Activated naive CD4-positive, alpha-beta T cell (primary cell): ENCODE measurements at places on chromosomes 2 and 18.

GRCh38 chr2:212237350-212238095, 301.1 kb downstream of the ERBB4 start:
- DNase-seq: no peak

DNA sequence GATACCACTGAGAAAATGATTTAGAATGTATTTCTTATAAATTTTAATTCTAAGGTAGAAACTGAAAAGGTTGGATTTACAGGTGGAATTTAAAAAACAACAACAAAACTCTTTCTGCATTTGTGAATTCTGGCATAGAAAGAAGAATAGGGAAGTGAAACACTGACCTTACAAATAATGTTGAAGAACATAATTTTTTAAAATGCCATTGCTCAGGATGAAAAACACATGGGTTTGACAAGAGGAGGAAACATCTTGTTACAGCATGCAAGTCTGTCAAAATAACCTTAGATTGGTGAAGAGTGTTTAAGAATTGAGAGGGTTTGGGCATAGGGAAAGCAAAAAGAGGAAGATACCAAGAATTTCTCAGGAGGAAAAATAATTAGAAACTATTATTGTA, 184.3 kb downstream of the UBE2E3 start:
- DNase-seq: no peak

- no peak for DNase-seq
Measured at GRCh38 chr2:109644571-109645275, 30.6 kb downstream of the SOWAHC start.

- DNase-seq: no peak
Measured at GRCh38 chr2:163756588-163756987, 20.8 kb upstream of the FIGN start.

- DNase-seq: no peak
Measured at GRCh38 chr18:51070545-51070944, 40.5 kb downstream of the SMAD4 start.

GRCh38 chr18:3478262-3478978, 28.4 kb downstream of the TGIF1 start:
- DNase-seq: no peak

DNA sequence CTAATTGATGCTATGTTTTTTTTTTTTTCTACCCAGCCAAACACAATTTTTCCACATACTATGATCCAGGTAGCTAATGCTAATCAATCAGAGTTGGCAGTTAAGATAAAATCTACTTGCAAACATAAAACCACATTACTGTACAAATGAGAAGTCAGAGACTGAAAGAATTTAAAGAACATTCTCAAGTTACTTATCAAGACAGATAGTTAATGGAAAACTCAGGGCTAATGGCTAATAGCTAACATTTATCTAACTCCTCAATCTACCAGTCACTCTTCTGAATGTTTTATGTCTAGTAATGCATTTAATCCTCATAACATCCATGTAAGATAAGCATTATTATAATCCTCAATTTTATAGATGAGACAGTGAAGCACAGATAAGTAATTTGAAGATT, 537.6 kb upstream of the SETBP1 start:
- no peak for DNase-seq

DNA sequence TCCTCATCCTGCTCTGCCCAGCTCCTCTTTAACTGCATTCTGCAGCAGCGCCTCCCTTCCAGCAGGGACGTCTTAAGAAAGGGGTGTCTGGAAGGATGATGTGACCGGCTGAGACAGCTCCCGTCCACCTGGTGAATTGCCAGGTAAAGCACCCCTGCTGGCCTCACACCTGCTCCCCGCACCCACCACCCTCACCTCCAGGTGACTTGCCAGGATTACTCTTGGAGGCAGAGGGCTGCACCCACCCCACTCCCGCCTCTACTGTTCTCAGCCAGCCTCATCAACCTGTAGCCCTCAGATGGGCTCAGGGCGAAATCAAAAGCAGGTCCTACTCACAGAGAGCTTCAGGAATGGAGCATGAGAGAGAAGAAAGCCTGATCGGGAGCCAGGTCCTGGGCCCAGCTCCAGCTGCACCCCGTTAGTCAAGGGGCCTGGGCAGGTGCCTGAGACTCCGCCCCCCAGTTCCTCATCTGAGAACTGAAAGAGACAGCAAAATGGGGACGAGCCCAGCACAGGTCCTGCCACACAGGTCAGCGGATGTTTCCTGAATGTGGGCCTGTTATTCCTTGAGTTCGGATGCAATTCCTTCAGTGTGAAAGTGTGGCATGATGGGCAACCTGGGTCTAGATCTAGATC, 5.6 kb downstream of the ADRA2B start:
- no peak for DNase-seq

- DNase-seq: no peak
Measured at GRCh38 chr2:9590641-9591040, 35.0 kb upstream of the ADAM17 start.

GRCh38 chr2:72095364-72095763, 52.3 kb downstream of the CYP26B1 start:
- DNase-seq: no peak

DNA sequence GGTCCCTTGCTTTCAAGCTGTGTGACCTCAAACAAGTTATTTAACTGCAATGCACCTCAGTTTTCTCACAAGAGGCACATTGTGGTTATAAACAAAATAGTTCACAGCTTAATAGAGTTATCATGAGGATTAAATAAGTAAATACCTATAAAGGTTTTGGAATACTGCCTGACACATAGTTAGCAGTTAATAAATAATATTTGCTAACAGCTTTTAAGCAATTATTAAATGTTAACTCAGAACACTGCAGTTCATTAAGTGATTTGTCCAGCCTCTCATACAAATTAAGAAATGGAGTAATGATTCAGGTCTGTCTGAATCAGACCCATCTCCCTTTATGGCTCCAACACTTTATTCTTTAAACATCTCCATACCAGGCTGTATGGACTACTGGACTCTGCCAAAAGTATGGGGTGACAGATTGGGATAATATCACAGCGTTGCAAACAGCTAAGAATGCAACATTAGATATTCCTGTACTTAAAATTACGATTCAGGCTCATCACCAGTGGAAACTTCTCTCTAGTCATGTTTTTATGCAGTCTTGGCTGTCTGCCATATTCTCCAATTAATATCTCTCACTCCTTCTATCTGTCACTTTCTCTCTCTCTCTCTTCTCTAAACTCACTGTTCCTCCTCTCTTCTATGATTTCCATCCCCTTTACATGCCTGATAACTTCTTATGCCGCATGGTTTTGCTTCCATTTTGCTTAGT, 370.6 kb upstream of the UBE2E3 start:
- DNase-seq: no peak

DNA sequence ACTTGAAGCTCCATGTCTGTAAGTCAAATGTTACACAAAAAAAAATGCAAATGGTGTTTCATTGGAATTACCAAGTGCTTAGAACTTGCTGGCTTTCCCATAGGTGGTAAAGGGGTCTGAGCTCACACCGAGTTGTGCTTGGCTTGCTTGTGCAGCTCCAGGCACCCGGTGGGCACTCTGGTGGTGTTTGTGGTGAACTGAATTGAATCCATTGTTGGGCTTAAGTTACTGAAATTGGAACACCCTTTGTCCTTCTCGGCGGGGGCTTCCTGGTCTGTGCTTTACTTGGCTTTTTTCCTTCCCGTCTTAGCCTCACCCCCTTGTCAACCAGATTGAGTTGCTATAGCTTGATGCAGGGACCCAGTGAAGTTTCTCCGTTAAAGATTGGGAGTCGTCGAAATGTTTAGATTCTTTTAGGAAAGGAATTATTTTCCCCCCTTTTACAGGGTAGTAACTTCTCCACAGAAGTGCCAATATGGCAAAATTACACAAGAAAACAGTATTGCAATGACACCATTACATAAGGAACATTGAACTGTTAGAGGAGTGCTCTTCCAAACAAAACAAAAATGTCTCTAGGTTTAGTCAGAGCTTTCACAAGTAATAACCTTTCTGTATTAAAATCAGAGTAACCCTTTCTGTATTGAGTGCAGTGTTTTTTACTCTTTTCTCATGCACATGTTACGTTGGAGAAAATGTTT, 97.9 kb upstream of the IL1R2 start:
- no peak for DNase-seq

DNA sequence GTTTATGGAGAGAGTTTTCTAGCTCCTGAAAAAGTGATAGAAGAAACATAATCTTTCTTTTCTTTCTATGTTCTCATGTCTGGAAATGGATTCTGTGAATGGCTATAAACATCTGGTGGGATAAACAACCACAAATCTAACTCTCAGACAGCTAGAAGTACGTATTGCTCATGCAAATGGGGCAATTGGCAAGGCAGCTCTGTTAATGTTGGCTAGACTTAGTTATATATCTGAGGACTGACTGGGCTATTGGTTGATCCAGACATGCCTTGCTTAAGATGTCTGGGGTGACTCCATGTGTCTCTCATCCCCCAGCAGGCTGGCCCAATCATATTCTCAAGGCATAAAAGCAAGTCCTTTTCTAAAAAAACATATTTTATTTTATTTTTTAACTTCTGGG, 939.2 kb upstream of the NRXN1 start:
- no peak for DNase-seq

- no peak for DNase-seq
Measured at GRCh38 chr2:100008956-100009355, 133.4 kb downstream of the AFF3 start.

DNA sequence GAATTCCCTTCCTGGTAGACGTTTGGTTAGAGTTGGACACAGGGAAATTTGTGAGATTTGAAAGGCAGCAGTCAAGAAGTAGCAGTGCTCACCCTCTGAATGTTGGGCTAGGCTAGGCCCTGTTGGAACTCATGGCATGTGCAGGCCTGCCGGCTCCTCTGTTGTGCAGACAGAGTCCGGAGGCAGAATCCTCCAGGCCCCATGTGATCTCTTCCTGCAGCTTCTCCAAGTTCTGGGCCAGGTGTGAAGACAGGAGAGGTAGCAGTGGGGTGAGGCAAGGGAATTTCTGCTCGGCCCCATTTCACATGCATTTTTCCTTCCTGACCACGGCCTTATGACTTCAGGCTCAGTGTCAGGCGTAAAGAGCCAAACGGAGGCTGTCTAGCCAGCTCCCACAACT, 36.9 kb upstream of the RAB31 start:
- no peak for DNase-seq

DNA sequence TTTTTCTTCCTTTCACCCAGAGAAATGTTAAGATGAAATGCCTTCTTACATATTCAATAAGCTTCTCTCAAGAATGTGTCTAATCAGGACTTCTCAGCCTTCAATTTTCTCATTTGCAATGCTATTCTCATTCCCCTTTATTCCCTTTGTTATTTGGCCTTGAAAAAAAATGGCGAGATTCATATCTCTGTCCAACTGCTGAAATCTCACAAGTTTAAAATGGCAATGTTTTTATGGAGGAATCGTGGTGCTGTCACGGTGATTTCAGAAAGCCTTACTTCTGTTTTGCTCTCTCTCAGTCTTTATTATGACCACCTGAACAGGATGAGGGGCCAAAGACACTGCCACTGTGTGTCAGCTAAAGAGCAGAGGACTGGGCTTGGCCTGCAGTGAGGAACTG, 928.5 kb downstream of the DCC start:
- no peak for DNase-seq

GRCh38 chr18:69564602-69565001, 163.9 kb downstream of the DOK6 start:
- no peak for DNase-seq

- DNase-seq: no peak
Measured at GRCh38 chr2:228699400-228699799, 517.9 kb upstream of the SPHKAP start.

DNA sequence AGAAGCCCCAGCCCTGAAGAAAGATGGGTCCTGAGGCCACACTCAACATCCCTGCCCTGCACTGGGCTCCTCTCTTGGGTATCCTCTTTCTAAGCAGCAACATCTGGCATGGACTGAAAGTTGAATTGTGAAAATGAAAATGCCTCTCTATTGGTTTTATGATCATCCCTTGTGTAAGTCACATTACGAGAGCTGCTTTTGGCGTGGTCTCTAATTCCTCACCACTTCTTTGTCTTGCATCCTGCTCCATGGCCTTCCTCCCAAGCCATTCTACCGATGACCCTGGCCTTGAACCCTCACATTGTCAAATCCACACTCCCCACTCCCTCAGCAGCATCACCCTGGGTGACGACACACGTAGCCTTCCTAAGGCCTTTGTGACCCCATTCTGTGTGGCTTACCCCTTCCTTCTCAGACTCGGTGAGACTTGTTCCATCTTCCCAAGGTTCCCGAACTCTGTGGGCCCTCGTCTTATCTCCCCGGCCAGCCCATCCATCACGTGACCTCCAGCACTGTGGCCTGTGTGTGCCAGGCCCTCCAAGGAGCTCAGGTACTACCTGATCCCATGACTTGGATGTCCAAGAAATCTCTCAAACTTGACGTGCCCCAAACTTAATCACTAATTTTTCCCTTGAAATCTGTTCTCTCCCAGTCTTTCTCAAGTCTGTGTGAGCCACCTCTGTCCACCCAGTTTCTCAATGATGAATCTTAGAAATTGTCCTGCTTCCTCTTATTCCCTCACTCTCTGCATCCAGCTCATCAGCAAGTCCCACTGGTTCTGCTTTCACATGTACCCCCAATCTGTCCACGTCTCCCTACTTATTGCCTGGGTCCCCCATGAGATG, 194.7 kb upstream of the HS6ST1 start:
- DNase-seq: no peak

- DNase-seq: no peak
Measured at GRCh38 chr18:74528913-74529312, 5.4 kb upstream of the CNDP1 start.

- no peak for DNase-seq
Measured at GRCh38 chr2:174487820-174488162, 962 bp upstream of the GPR155 start.

- no peak for DNase-seq
Measured at GRCh38 chr2:45938649-45939511, 287.4 kb downstream of the PRKCE start.

- DNase-seq: no peak
Measured at GRCh38 chr2:148044322-148044721, 23.4 kb downstream of the MBD5 start.

DNA sequence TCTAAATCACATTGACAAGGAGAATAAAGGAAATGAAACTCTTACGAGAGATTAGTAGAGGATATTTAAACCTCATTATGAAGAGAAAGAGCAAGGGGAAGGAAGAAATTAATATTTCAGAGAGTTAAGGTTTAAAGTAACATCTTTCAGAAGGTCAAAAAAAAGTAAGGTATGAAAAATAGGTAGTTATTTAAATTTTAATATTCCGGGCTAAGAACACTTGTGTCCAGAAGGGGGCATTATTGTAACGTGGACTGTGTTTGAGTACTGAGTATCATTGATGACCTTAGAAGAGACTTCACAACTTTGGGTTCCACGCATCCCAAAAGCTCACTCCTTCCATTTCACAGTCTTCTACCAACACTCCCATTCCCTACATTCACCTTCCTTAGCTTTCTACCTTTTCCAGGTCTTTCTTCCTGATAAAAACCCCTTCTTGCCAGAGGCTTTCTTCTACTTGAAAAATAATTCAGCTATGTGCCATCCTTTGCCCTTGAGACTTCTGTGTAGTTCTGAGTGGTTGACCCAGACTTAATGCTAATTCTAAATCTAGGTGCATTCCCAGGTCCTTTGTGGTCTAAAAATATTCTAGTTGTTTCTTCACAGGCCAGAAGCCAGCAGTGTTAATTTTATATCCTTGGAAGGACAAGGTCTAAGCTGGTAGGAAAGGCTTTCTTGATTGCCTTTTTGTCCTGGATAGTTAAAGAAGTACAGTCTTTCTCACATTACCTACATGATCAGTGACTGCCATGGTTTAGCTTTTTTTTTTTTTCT, 16.5 kb downstream of the DYNC1I2 start:
- DNase-seq: no peak

- DNase-seq: no peak
Measured at GRCh38 chr2:95509408-95509807, 24.9 kb upstream of the TRIM43B start.
